Omental fat pad (tissue), 4 donors: ENCODE measurements at places on chromosomes 16 and 17. TPM values are rescaled to one million over a fixed set of nuclear protein-coding genes. Genes with fewer than 3 reads are reported as not detected.
A peak's percentile ranks its signal among the peaks of the same experiment; 100 is the strongest.

DNA sequence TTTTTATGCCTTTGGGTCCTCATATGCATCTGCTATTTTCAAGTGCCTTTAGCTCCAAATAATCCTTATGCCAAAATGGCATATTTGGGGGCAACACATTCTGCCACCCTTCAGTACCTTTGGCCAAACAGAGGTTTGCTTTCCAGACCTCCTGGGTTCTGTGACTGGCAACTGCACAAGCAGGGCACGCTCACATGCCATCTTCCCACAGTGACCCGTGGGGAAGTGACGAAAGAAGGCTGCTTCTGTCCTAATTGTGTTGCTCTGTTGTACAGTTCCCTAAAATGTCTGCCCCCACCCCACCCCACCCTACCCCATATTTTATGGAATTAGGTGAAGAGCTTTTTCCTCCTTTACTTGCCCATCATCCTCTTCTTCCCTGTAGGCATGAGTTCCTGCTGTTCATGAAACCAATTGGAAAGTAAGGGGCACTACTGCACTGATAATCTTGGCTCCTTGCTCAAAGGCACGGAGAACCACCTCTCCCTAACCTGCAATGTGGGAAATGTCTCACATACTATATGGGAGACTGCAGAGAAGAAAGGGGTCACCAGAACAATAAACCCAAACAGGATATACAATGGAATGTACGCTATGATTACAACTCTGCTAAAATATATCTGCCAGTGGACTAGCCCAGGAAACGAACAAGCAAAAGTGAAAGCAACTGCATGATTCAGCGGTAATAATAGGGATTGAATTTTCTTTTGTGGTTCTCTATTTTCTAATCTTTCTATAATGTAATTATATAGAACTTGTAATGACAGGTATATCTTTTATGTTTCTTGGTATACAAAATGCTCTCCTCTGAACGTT lies 3.3 kb upstream of the SLFN12L start:
- DNase-seq, result no peak

GRCh38 chr16:21618281-21618680 lies 18.9 kb downstream of the METTL9 start:
- no peak for DNase-seq

CCL1 gene
- total RNA-seq, result not detected

DNA sequence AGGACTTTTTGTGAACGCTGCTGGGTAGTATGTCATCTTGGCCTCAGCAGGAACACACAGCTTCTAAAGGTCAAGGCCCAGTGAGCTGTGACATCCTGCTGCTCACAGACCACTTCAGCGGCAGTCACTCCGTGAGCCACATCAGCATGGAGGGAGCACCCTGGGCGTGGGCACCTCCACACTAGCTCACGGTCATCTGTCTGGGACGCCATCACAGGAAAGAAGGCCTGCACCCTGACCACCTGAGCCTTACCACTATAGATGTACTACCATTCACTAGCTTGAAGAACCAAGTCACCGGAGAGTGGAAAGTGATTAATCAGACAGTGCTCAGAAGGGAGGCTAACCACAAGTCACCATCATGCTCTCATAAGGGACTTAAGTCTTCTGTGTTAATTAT lies 3.3 kb downstream of the AXIN1 start:
- DNase-seq, result no peak

GRCh38 chr17:45276031-45276430 lies 14.1 kb upstream of the SPATA32 start:
- no peak for DNase-seq

DNA sequence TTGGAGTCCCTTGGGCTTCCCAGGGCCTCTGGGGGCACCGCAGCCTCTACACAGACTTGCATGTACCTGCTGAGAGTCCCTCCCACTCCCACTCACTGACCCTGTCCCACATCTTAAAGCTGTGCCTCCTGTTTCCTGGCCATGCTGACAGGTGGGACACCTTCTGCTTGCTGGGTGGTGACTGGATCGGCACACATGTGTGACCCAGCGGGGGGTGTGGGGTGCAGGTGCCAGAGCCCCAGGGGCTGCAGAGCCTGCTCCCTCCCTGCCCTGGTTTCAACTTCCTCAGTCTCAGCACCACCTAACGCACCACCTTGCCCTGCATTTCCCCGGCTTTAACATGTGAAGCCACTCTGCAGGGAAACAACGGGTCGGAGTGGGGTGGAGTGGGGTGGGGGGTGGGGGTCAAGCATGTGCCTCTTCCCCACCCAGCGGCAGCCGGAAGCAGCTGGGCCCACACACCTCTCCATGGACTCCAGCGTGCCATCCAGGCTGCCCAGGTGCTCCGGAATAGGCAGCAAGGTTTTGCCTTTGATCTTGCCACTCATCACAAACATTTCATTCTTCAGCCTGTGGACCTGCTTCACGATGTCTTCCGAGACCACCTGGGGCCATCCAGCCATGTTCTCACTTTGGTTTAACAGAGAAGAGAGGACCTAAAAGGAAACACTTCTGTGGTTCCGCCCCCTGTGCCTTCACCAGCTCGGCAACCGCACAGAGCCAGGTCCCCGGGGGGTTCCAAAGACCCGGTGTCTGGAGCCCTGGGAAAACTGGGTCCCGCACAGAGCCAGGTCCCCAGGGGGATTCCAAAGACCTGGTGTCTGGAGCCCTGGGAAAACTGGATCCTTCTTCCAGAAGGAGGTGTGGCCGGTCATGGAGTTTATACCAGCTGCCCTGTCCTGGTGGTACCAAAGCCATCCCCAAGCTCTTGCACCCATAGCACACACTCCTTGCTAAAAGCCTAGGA lies 4.7 kb downstream of the DNAH17 start:
- no peak for DNase-seq

MYH13 gene
- not detected for total RNA-seq

NMT1 gene
- 101 TPM for total RNA-seq

DNA sequence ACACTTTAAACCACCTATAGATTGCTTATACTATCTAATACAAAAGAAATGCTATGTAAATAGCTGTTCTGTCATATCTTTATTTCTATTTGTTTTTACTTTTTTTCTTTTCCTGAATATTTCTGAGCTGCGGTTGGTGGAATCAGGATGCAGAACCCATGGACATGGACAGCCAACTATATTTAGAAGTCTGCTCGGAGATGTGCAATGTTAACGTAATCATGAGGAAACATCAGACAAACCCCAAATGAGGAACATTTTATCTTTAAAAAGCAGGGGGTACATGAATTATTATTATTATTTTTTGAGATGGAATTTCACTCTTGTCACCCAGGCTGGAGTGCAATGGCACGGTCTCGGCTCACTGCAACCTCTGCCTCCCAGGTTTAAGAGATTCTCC lies 31.4 kb upstream of the GHDC start:
- no peak for DNase-seq

ABI3 gene
- total RNA-seq, result 6.2 TPM

KREMEN2 gene
- total RNA-seq, result not detected

- DNase-seq, result peak; percentile 63
Measured at GRCh38 chr16:67246081-67246755, 1.1 kb downstream of the FHOD1 start.

GRCh38 chr17:49730078-49730784 lies 22.5 kb upstream of the SLC35B1 start:
- DNase-seq, result peak; percentile 25

DNA sequence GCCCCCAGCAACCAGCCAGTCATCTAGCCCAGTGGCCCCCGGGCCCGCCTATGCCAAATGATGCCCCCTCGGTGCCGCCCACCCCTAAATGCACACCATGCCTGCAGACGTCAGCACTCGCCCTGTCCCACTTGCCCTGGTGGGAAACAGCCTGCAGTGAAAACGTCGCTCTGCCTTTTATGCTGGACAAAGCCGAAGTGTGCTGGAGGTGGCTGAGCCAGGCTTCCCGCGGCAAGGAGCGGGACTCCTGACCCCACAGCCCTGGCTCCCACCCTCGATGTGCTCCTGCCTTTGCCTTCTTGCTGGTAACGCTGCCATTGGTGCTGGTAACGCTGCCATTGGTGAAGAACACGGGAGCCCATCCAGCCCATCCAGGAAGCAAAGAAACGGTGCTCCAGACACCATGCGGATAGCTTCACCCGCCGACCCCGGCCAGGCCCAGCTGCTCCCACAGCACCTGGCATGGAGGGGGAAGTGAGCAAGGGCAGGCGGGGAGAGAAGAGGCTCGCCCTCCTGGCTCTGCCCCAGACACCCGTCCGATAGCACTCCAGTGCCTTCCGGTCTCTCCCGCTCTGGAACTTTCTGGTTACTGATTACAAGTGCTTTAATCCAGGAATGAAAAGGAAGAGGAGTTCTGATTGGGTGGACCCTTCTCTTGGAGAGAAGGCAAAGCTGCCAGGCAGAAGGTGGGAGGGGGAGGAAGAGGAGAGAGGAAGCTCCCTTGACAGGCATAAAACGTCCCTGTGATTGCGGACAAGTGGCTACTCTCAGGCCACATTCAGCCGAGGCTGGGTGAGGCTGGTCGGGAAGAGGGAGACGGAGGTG lies 4.0 kb upstream of the BAIAP2 start:
- no peak for DNase-seq

BEAN1 gene
- total RNA-seq, result 2.2 TPM

CDRT15 gene
- not detected for total RNA-seq

RPH3AL gene
- 51.1 TPM for total RNA-seq

NFE2L1 gene
- 144 TPM for total RNA-seq

SNN gene
- 38.5 TPM for total RNA-seq

GRAPL gene
- 4.1 TPM for total RNA-seq

DNA sequence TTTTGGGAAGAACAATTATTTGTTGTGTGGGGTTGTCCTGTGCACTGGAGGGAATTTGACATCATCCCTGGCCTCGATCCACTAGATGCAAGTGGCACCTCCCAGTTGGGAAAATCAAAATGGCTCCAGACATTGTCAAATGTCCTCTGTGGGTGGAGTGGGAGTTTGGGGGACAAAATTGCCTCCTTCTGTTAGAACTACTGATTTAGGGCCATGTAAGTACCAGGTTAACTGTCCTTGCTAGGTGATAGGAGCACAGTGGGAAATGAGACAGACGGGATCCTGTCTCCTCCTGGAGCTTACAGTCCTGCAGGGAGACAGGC lies 56.8 kb downstream of the ARHGAP23 start:
- no peak for DNase-seq

DNA sequence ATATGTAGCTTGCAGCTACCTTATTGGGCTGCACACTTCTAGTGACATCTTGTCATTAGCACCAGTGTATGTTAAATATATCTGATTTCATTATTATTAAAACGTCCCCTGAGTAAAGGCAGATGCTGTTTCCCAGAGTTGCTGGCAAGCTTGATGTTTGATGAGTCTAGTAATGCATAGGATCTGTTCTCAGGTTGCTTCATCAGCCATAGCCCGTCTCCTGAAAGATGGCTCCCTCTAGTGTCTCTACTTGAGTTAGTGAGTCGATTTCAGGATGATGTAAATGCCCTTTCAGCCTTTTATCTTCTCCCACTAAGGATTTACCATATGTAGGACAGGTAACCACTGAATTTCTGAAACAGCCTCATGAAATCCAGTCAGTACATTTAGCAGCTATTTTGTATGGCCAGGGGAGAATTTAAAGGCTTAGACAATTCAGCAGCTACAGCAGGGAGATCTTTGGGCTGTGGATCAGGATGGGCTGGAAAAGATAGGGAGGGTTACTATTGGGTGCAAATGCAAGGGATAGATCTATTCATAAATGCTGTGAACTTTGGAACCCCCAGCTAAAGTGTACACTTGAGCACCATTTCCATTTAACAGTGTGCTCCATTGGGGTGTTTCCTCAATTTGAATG lies 376.3 kb downstream of the CNTNAP4 start:
- DNase-seq, result no peak

- peak; percentile 94 for DNase-seq
Measured at GRCh38 chr17:36948717-36949460, at the start of gene AATF. Gene AATF (plus strand): TSS chr17:36948954. CDS start chr17:36949126, 172 bp downstream.

DNA sequence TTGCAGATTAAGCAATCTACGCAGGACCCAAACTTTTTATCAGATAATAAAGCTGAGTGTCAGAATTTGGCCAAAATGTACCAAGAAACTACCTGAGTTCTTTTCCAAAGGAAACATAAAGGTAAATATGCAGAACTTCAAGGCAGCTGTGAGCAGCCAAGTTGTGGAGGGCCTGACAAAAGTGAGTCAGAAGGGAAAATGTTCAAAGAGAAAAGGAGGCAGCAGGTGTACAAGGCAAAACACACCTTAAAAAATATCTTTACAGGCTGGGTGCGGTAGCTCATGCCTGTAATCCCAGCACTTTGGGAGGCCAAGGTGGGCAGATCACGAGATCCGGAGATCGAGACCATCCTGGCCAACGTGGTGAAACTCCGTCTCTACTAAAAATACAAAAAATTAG lies 7.0 kb upstream of the KANSL1 start:
- no peak for DNase-seq

- DNase-seq, result no peak
Measured at GRCh38 chr16:57178793-57179212, 7.0 kb downstream of the PSME3IP1 start.

DNA sequence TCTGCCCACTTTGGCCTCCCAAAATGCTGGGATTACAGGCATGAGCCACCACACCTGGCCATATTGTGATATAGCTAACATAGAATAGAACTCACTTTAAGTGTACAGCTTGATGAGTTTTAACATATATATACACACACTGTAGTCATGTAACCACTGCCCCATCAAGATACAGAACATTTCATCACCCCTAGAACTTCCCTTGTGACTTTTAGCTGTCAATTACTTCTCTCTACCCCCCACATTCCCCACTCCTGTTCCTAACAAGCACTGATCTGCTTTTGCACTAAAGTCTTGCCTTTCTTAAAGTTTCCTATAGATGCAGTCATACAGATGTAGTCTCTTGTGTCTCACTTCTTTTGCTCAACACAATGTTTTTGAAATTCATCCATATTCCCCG lies 93.1 kb downstream of the PITPNC1 start:
- no peak for DNase-seq

KRT25 gene
- not detected for total RNA-seq

DNA sequence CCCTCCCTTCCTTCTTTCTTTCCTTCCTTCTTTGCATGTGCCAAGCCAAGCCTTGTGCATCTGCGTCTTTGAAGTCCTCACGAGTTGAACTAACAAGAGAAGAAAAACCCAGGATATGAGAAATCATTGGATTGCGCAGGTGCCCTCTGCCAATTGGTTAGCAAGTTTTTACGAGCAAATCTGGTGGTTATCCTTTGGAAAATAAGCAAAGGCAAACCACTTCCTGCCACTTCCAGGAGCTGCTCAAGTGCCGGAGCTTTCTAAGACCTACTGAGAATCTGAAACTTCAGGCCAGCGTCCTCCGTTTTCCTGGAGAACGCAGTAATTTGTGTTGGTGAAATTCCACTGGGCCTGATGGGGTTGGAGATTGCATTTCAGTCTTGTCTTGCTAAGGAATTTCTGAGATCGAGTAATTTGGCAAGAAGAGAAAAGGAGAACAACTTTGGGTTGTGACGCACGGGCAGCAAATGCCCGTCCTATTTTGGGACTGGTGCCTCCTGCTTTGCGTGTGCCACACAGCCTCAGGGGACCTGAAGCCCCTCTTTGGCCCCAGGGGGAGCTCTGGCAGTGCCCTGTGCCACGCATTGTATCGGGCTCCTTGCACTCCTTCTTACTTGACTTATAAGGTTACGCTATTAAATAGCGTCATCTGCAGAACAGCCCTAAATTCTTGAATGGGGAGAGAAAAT lies 56.4 kb downstream of the CMIP start:
- DNase-seq, result no peak

DNA sequence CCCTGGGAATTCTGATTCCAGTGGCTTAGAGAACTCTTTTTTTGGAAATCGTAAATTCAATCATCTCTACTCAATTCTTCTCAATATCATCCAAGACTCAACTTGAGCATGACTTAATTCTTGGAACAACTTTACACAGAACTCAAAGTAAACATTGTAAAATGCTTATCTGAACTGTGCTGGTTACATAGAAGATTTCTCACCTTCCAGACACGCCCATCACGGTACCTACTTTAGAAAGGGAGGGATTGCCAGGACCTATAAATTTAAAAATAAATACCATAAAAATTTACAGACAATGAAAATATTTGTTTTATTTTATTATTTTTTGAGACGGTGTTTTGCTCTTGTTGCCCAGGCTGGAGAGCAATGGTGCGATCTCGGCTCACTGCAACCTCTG lies 26.5 kb downstream of the MAP1LC3B start:
- no peak for DNase-seq
